Stimulated activated CD8-positive, alpha-beta memory T cell treated with anti-CD3 and anti-CD28 coated beads, Interleukin-4, amount 100 ng/mL, for 1 hour (primary cell): ENCODE measurements at places on chromosomes 6 and 20.

GRCh38 chr6:16854986-16855385 lies 93.7 kb upstream of the ATXN1 start:
- DNase-seq: no peak

DNA sequence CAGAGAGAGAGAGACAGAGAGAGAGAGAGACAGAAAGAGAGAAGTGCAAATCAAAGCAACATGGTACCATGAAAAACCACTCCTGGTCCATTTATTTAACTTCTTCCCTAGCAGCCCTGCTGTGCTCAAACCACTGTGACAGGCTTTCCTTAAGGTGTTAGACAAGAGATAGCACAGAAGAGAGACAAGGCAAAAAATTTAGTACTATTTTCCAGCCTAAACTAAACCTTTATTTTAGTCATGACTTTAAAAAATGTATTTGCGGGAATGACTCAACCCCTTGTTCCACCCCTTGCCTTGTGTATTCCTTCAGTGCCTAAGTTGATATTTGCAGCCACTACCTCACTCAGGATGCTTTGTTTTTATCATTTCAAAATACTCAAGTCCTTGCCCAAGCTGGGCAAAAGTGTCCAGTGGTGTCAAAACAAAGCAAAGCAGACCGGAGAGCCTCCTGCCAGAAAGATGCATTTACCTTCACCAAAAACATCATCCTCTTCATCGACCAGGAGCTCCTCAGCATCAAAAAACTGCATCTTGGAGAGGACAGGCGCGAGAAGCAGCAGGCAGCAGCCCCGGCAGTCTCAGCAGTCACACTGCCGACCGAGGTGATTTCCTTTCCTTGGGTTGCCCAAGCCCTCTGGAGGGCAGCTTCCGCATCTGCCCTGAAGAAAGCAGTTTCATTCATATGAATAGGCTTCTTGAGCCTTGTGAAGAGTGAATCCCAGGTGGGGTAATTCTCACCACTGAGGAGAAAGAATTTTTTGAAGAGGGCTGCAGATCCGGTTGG lies at the start of gene RIPOR2:
TSS of gene RIPOR2 (minus strand) at position 595 of the 787 bp plus-strand sequence. CDS start at position 533, 62 bp downstream.
- DNase-seq: peak; percentile 47

DNA sequence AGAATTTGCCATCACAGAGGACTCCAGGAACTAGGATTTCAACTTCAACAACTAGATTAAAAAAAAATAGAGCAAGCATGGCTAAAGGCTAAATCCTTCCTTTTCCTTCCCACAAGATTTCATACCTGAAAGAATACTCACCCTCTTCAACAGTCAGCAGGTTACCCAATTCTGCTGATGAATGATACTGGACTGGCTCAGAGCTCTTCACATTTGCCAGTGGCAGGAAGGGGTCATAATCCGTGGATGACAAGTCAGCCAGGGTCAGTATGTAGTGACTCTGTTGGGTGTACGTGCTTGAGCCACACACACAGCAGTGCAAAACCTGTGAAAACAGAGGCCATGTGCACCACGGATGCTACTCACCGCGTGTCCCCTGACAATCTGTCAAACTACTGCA lies 152.9 kb downstream of the INSM1 start:
- no peak for DNase-seq

- DNase-seq: no peak
Measured at GRCh38 chr20:44296011-44296410, 15.0 kb downstream of the FITM2 start.

- DNase-seq: no peak
Measured at GRCh38 chr6:118931436-118931835, 3.5 kb downstream of the MCM9 start.

- no peak for DNase-seq
Measured at GRCh38 chr6:137224799-137225198, 5.6 kb upstream of the IFNGR1 start.

GRCh38 chr20:1825507-1825906 lies 69.7 kb upstream of the SIRPA start:
- DNase-seq: no peak

GRCh38 chr6:37630281-37630799 lies 67.3 kb downstream of the MDGA1 start:
- DNase-seq: no peak

GRCh38 chr6:42320762-42321161 lies 103.1 kb upstream of the MRPS10 start:
- DNase-seq: no peak

GRCh38 chr20:35297740-35298139 lies 5.5 kb upstream of the FAM83C start:
- no peak for DNase-seq

DNA sequence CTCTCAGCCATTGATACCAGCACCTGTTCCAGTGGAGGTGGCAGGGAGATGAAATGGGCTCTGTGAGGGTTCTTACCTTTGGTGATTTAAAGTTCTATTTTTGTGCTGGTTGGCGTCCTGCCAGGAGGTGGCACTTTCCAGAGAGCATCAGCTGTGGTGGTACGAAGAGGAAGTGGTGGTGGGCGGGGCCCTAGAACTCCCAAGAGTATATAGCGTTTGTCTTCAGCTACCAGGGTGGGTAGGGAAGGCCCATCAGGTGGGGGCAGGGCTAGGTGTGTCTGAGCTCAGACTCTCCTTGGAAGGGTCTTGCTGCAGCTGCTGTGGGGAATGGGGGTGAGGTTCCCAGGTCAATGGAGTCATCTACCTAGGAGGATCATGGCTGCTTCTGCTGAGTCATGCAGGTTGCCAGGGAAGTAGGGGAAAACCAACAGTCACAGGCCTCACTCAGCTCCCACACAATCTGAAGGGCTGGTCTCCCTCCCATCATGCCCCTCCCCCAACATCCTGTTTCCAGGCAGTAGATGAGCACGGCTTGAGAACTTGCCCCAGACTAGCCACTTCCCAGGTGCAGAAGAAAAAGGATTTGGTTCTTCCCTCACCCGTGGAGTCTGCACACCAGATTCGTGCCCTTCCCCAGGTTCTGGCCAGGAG lies 46.6 kb downstream of the MOXD1 start:
- DNase-seq: no peak

DNA sequence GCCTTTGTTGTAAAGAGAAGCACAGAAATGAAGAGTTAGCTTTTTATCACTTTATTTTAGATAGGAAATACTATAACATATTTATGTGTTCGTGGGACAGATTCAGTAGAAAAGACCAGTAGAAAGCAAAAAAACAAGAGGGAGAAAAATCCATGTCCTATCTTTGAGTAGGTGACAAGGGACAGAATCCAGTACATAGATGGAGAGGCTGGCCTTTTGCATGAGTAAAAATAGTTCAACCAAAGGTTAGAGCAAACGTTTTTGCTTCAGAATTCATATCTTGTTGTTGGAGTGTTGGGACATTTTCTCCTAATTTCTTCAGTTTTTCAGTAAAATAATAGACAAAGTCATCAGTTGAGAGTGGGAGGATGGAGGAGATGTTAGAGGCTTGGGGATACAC lies 19.6 kb upstream of the FAM83B start:
- no peak for DNase-seq

DNA sequence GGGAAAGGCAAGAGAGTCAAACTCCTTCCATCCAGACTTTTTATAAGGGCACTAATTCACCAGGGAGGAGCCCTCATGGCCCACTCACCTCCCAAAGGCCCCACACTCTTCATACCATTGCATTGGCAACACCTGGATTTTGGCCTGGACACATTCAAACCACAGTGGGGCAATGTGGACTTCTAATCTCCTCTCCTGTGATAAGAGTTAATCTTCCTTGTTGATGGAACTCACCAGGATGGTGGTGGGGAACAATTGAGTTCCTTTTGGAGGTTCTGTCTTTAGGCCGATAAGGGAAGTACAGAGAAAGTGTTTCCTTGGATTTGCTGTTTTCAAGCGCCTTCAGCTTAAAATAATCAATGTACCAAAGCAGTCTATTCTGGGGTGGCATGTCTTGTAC lies 268.7 kb downstream of the CD83 start:
- DNase-seq: no peak

DNA sequence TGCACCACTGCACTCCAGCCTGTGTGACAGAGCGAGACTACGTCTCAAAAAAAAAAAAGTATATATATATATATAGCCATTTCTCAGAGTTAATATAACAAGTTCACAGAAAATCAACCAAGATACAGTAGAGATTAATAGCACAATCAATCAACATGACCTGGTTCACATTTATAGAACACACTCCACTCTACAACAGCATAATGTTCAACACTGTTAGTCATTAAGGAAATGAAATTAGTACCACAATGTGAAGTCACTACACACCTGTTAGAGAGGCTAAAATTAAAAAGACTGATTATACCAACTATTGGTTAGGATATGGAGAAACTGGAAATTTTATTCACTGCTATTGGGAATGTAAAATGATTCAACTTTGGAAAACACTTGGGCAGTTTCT lies 387.7 kb downstream of the QKI start:
- DNase-seq: no peak

DNA sequence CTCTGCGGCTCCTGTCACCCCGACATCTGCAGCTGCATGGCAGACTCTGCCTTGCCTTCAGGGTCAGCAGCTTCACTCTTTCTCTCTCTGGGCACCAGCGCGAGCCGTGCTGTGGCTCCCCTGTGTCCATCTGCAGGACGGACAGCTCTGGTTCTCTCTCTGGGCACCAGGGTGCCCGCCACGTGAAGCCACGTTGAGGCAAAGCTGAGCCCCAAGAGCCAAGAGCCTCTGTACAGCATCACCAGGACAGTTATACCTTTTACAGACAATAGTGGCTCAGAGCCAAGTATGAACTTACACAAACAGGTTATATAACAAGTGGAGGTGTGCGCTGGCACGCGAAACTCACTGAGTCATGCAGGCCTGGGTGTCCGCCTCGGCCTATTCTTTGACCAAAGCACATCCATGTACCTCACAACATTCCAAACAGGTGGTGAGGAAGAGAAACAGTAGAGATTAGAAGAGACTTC lies 50.8 kb downstream of the FAM50B start:
- no peak for DNase-seq

DNA sequence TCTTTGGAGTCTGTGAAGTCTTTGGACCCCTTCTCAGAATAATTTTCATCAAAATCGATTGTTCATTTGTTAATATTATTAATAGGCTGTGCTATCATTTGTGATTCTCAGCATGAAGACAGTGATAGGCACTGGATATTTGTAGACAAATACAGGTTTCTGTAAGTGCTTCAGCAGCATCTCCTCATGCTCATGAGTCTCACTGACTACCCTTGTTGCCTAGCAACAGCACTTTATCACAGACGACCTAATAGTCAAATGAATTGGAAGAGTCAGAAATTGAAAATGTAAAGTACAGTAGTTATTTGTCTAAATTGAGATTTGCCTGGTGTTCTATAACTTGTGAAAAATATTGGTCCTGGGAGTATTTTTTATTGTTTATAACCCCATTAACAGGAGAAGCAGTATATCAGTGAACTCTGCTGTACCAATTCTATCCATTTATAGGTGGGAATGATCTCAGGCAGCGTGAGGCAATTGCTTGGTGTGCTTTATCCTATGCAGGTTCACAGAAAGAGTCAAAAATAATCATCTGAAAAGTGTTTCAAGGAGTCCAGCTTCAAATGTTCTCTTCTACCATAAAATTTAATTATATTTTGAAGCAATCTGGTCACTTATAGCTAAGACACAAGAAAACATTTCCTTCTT lies 684.6 kb downstream of the RFPL4B start:
- no peak for DNase-seq

DNA sequence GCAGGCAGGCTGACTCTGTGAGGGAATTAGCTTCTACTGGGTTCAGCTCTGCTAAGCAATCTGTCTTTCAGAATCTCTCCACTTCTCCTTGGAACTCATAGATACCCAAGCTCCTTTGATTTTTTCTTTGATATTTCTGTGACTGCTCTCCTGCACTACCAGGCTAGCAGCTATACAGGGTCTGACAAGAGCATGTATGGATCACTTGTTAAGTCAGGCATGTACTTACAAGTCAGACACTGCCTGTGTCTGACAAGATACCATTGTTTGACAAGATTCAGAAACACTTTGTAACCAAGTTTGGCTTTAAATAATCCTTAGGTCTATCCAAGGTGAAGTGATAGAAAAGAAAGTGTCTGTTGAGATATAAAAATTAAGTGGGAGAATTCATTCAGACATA lies 79.5 kb downstream of the SESN1 start:
- no peak for DNase-seq

GRCh38 chr6:107692351-107692750 lies 131.8 kb downstream of the SCML4 start:
- DNase-seq: no peak

GRCh38 chr20:35695245-35695749 lies 3.9 kb downstream of the NFS1 start:
- DNase-seq: no peak

DNA sequence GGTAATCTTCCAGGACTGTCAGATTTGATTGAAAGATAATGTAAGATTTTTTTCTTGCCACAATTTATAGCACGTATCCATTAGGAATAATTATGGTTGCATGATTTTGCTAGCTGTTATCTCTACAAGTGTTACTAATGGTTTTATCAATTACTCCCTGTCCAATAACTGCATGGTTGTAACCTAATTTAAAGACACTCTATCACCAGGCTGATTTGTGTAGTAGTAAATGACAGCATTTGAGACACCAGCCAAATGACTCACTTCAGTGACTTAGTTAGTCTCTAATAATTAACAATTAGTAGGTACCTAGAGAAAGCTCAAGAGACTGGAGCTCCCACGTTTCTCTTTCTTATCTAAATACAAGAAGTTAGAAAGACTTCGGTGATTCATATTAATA lies 453.8 kb upstream of the POU3F2 start:
- no peak for DNase-seq

GRCh38 chr6:127255286-127255685 lies 11.4 kb upstream of the RNF146 start:
- no peak for DNase-seq

GRCh38 chr20:35503841-35504561 lies 25.5 kb downstream of the C20orf173 start:
- DNase-seq: no peak

DNA sequence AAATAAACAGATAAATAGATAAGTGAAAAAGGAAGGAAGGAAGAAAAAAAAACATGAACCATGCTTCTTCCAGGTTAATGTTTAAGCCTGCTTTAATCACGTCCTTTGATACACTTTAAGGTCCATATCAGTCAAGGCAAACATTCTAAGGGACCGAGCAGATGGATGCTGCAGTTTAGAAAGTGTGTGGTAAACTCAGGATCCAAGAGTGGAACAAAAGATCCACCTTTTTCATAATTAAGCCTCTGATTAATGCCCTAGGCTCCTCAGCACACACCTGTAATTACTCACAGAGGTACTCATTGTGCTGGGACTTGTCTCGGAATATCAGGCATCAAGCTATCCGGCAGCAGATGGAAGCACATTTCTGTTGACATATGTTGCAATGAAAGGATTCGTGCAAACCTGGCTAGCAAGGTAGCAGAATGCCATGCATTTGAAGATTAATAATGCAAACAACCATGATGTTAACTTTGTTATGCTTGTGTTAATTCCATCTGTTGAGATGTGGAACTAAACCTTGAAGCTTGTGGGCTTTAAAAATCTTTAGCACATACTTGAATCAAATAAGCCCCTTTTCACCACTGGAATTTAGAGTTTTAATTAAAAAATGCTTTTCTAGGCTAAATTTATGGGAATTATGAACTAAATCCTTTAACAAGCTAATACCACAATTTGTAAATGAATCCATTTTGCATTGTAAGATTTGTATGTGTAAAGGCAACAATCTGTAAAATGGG lies 163.7 kb downstream of the RALGAPA2 start:
- DNase-seq: no peak
